ENCODE measurements at places on chromosomes 3 and 15. TPM values are rescaled to one million over a fixed set of nuclear protein-coding genes. Genes with fewer than 3 reads are reported as not detected.

DNA sequence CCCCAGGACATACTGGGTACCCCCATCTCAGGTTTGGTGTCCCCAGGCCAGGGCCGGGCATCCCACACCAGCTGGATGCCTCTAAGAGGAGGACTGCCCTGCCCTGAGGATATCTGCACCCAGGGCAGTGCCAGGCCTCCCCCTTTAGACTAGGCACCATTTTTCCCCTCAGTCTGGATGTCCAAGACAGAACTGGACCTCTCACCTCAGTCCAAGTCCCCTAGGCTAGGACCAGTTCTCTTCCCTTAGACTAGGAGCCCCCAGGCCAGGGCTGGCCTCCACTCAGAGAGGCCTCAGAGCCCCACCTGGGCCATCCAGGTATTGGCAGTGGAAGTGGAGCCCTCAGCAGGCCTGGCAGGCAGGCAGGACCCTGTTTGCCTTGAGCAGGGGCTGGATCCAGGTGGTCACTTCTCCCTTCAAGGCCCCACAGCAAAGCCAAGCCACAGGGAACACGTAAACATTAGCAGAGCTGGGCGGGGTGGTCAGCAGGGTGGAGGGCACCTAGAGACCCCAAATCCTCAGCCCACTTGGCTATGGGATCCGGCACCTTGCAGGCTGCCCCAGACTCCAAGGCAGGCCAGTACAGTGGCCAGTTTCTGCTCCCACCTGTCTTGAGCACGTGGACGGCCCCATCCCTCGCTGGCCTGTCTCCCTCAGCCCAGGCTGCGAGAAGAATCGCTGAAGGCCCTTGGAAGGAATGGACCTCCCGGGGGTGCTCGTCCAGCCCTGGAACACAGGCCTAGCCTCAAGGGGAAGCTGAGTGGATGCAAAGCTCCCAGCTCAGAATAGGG is 28.3 kb downstream of the PTH1R start:
- no peak for DNase-seq

DNA sequence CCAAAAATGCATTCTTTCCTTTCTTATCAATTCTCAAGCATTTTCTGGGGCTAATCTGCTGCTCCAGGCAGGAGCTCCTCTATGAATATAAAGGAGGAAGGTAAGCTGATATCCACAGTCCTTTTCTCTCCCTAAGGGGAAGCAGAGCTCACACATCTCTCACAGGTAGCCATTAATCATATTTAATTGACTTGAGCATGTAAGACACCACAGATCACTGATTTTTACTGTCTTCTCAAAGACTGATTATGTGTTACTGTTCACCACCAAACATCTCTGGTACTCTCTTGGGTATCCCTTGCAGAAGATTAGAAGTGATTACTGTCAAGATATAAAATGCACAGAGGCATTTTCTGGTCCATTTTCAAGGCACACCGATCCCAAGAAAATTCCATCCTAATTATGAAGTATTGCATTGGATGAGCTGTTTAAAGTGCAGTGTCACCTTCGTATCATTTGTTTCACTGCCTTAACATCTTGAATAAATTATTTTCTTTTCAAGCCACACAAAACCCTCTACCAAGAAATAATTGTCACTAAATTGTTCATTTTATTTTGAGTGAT is 100.7 kb downstream of the ARPP21 start:
- DNase-seq: no peak

ITIH1 gene
- 0.94 TPM for total RNA-seq

DNA sequence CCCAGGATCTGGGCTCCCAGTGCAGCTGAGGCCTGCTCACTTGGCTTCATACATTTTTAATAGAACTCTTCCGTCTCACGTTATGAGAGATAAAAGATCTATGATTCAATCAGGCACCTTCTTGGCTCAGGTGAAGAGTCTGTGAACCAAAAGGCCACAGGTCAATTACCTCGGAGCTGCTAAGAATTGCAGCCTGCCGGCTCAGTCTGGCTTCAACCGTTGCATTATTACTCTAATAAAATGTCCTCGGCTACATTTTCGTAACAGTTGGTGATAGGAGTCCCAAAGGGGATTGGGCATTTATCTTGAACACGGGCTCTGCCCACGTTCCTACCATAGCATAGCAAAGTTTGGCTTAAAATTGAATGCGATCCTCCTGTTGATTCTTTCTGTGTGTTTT is 176.3 kb downstream of the SLCO3A1 start:
- no peak for DNase-seq

SPATA12 gene
- not detected for total RNA-seq

GRCh38 chr3:191148131-191148530 is 50.9 kb upstream of the OSTN start:
- no peak for DNase-seq

DNA sequence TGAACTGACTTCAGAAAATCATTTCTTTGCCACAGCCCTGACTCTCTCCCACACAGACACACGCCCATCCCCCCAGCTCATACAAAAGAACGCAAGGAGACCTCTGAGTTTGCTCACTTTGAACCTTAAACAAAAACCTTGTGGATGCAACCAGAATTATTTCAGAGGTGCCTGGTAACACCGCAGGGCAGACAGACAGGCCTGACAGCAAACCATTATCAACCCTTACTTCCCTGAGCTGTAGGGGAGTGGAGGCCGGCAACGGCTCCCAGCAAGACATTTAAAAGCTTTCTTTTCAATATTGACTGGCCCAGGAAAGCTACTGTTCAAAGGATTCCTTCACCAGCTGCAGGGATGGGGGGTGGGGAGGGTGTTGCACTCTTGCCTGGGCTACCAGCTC is 2.0 kb upstream of the EFCC1 start:
- no peak for DNase-seq

DNA sequence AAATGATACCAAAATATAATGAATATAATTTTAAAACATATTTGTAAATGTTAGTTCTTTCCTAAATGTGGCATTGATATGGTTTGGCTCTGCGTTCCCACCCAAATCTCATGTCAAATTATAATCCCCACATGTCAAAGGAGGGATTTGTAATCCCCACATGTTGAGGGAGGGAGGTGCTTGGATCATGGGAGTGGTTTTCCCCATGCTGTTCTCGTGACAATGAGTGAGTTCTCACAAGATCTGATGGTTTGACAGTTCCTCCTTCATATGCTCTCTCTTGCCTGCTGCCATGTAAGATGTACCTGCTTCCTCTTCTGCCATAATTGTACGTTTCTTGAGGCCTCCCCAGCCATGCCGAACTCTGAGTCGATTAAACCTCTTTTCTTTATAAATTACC is 12.0 kb downstream of the CGGBP1 start:
- DNase-seq: no peak

NRROS gene
- total RNA-seq: 1.2 TPM

GRCh38 chr3:52407779-52408178 is 37.1 kb downstream of the SEMA3G start:
- DNase-seq: no peak

DNA sequence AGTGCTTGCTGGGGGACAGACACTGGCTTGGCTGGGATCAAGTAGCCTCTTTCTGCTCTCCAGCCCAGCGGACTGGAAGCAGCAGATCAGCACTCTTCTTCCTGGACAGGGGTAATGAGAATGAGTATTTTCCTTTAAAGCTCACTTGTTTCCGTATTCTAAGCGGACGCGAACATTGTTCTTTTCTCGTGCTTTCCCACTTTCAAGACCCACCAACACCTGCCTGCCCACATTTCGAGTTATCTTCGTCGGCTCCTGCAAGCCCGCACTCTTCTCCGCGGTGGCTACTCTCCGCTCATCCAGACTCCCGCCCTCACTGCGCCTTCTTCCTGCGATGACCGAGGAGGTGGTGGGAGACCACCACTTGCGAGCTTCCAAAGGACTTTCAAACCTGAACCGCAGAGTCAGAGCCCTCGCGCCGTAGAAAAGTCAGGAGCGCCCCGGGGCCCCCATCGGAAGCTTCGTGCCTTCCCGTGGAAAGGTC is 1.6 kb upstream of the PPM1L start:
- DNase-seq: no peak

TRPM1 gene
- total RNA-seq: not detected

- no peak for DNase-seq
Measured at GRCh38 chr3:118948146-118948545, 86.5 kb downstream of the IGSF11 start.

DNA sequence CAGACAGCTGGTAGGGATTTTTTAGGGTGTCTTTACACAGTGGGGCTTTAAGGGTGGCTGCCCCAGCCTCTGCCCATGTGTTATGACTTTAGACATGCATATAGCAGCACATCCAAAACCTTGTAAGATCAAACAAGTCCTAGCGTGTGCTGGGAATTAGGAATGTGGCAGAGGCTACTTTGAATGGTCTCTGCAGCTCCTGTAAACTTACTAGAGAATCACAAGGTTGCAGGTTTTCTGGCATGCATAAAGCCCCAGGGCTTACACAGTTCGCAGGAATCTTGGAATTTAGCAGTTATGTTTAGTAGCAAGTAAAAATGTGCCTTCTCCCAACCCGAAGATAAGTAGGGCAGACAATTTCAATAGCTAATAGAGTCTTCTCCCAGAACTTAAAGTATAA is 46.9 kb upstream of the COL6A6 start:
- DNase-seq: no peak

DNA sequence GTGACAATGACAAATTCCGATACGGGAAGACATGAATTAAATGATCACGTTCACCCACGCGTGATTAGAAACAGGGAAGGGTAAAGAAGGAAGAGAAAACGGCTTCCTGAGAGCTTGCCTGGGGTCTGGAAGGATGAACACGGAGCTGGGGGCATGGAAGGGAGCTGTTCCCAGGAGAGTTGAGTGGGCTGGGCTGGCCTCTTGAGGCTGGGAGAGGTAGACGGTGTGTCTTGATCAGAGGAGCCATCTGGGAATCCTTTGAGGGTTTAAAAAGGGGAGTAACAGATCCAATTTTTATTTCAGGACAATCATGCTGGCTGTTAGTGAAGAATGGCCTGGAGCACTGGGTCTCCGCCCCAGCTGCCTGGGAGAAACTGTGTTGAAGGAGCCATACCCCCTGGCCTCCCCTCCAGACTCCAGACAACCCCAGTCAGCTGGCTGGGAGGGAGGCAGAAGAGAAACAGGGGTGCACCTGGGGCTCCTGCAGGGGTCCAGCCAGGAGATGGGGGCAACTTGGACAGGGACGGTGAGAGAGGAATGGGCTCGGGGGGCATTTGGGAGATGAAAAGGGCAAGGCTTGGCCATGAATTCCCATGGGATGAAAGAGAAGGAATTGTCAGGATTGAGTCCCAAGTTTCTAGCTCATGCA is 53.6 kb upstream of the CGNL1 start:
- DNase-seq: no peak

DNA sequence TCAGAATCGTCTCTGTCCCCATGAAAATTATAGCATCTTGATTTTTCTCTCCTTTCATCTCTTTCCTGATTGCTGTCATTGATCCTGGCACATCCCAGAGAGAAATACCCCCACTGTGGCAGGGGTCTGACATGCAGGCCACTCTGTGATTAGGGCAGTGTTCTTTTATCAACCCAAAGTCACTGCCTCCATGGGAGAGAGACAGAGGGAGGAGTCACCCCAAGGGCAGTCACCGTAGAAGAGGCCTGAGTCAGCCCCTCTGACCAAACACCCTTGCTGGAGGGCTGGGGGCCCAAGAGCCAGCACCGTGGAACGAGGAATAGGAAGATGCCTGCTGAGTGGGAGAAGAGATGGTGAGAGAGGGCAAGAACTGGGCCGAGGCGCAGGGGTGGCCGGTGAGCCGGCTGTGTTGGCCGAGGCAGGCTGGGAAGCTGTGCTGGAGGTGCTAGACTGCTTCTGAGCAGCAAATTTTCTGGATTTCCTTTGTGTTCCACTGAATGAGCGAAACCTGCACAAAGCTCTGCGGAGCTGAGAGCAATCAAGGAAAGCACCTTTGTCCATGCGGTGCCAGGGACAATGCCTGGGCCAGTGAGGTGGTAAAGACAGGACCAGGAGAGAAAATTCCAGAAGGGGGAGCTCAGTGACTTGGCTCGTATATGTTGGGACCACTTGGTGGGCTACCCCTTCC is 103.8 kb downstream of the ADCY5 start:
- no peak for DNase-seq

DNA sequence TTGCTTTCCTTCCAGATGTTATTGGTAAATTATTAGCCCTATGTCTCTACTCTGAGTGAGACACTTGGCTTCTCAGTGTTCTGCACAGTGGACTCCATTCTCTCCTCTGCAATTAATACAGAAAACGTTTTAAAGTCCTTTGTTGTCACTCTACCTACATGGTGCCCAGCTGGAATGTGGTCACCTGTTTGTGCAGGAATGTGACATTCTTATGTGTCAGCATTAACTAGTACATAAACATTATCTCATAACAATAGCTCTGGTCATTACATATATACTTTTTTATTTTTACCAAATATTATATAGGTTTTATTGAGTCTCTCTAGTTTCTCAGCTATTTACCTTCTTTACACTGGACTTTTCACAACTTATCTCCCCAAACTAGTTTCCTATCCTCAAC is 147.0 kb upstream of the KCNMB2 start:
- DNase-seq: no peak

DNA sequence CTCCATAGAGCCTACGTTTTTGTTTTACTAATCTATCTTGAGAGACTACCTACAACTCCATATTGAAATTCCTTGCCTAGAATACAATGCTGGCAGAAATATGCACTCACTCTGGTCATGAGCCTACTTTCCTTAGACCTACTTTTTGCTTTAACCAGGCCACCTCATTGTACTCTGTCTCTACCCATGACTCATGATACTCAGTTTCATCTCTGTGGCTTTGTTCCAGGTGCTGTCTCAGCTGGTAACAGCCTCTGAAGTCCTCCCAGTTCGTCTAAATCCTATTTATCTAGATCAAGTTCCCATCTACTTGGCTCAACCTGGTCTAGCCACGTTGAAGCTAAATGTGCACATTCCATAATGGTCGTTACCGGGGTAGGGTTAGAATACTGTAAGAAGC is 536.4 kb downstream of the RSL24D1 start:
- DNase-seq: peak; percentile 5

CLRN1 gene
- not detected for total RNA-seq

DNA sequence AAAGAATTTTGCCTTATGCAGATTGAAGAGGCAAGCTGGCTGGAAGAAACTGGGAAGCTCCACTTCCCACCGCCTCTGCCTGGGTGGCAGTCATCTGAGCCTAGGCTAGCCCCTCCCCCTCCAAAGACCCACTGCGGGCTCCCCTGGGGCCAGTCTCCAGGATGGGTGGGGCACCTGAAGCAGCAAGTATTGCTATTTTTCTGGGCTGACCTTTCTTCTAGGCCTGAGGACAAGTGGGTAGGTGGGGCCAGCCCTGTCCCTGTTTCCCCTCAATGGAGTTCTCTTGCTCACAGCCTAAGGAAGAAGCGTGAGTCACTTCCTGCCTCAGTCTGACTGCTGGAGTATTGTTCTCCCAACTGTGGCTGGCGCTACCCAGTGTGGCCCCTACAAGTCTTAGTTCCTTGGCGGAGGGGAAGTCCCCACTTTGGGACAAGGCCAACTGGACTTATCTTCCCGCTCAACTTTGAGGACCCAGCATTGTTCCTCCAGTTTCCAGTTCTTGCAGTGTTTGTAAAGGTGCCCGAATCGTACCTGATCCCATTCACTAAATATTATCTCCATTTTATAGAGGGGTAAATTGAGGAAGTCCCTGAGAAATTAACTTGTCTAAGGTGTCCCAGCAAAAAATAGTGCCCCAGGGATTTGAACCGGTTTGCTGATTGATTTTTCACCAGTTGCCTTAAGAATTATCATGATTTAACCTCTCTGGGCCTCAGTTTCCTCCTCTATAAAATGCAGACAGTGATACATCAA is 1.4 kb downstream of the FURIN start:
- peak; percentile 40 for DNase-seq

SETD2 gene
- 78.8 TPM for total RNA-seq
